ENCODE measurements at places on chromosomes 7 and 10. TPM values are rescaled to one million over a fixed set of nuclear protein-coding genes. Genes with fewer than 3 reads are reported as not detected.

Gene FAM237B
- not detected for total RNA-seq

Gene LIPK
- not detected for total RNA-seq

GRCh38 chr10:102358712-102359382 lies 36.7 kb upstream of the NFKB2 start:
- no peaks in the 10 kb centered on the region for H3K27me3 ChIP-seq
- H3K27ac ChIP-seq = no peak overlapping the region
- no peak overlapping the region for H3K4me3 ChIP-seq
- peaks cover 26% of the 10 kb centered on the region for H3K36me3 ChIP-seq
- DNase-seq = no peak

- H3K27me3 ChIP-seq = no peaks in the 10 kb centered on the region
- no peaks in the 10 kb centered on the region for H3K4me1 ChIP-seq
- H3K36me3 ChIP-seq = no peaks in the 10 kb centered on the region
- DNase-seq = no peak
- no peak overlapping the region for H3K4me3 ChIP-seq
Measured at GRCh38 chr7:113936982-113937381, 18.2 kb upstream of the PPP1R3A start.
